MM.1S (cell line): ENCODE measurements at places on chromosomes 5 and 9.

DNA sequence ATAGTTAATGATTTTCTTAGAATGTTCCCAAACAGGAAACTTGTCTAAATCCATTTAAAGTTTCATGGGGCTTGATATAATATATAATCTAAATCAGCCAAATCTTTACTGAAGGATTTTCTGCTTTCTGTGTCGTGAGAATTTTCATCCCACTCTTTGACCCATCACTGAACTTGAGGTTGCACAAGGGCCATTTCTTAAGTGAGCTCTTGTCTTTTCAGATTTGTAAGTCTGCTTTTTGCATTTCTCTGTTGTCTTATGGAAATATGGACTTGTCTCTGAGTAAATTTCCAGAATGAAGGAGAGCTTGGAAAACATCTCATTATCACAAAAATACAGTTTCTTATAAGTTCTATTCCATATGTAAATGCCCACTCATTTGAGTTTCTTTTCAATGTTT is 149.2 kb upstream of the ARRDC3 start:
- H3K27me3 ChIP-seq = no peaks in the 10 kb centered on the region
- H3K4me1 ChIP-seq = no peaks in the 10 kb centered on the region
- H3K36me3 ChIP-seq = no peaks in the 10 kb centered on the region
- no peak overlapping the region for H3K4me3 ChIP-seq
- no peak for DNase-seq

DNA sequence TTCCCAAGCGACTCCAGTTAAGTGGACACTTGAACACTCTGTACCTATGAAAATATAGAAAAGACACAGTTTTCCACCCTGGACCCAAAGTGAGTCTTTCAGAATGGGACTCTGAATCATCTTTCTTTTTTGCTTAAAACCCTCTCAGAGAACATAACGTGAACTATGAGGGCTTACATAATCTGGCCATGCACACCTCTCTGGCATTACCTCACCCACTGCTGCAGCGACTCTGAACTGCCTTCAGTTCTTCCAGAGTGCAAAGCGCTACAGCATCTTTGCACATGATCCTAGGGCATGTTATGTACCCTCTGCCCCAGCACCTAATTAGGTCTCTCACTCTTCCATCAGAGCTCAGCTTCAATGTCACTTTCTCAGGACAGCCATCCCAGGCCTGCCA is 186.2 kb downstream of the RORB start:
- no peaks in the 10 kb centered on the region for H3K36me3 ChIP-seq
- no peaks in the 10 kb centered on the region for H3K27me3 ChIP-seq
- H3K27ac ChIP-seq = no peak overlapping the region
- no peaks in the 10 kb centered on the region for H3K4me1 ChIP-seq

DNA sequence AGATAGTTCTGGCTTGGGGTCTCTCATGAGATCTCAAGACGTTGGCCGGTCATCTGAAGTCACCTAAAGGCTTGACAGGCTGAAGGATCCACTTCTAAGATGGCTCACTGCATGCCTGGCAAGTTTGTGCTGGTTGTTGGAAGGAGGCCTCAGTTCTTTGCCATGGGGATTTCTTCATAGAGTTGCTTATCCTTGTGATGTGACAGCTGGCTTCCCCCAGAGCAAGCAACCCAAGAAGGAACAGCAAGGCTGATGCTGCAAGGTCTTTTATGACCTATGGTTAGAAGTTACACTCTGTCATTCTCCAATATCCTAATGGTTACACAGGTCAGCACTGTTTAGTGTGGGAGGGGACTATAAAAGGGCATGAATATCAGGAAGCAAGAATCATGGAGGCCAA is 20.7 kb upstream of the GRPEL2 start:
- no peaks in the 10 kb centered on the region for H3K36me3 ChIP-seq
- H3K27me3 ChIP-seq = no peaks in the 10 kb centered on the region
- H3K4me1 ChIP-seq = no peaks in the 10 kb centered on the region
- H3K27ac ChIP-seq = no peak overlapping the region
- no peak for DNase-seq

DNA sequence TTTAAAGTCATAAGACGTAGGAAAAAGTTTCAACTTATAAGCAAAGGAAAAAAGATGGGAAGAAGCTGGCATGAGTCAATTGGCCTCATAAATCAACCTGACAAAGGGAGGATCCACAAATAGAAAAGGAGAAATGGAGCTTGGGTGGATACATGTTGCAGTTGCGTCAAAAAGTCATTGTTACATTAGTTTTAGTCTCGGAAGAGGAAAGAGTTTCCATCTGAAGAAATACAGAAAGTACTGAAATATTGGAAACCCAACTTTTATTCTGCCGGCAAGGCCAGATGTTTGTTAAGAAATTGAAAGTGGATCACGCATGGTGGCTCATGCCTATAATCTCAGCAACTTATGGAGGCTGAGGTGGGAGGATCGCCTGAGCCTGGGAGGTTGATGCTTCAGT is 11.3 kb upstream of the TIMD4 start:
- no peaks in the 10 kb centered on the region for H3K4me1 ChIP-seq
- no peaks in the 10 kb centered on the region for H3K27me3 ChIP-seq
- H3K4me3 ChIP-seq = no peak overlapping the region
- no peak overlapping the region for H3K27ac ChIP-seq

GRCh38 chr9:127721391-127721821 is 5.5 kb downstream of the TTC16 start:
- no peak for DNase-seq
- peaks cover 8% of the 10 kb centered on the region; the same call in 1 of the 2 replicates for H3K27me3 ChIP-seq
- H3K27ac ChIP-seq = no peak overlapping the region
- no peaks in the 10 kb centered on the region for H3K4me1 ChIP-seq

DNA sequence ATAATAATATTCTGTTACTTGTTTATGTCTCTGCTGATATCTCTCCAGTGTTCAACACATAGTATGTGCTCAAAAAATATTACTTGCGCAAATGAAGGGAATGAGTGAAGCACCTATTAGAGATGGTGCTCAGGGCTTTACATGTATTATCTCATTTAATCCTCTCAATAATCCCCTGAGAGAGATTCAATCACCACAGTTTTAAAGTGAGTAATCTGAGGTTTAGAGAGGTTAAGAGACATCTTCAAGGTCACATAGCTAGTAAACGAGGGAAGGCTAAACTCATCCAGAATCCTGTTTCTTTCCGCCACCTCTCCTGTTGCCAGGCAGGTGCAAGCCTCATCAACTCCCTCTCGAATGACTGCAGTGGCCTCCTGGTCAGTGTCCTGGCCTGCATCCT is 82.0 kb downstream of the UGCG start:
- DNase-seq = no peak
- no peak overlapping the region for H3K4me3 ChIP-seq
- H3K4me1 ChIP-seq = peaks cover 11% of the 10 kb centered on the region
- no peaks in the 10 kb centered on the region for H3K36me3 ChIP-seq

DNA sequence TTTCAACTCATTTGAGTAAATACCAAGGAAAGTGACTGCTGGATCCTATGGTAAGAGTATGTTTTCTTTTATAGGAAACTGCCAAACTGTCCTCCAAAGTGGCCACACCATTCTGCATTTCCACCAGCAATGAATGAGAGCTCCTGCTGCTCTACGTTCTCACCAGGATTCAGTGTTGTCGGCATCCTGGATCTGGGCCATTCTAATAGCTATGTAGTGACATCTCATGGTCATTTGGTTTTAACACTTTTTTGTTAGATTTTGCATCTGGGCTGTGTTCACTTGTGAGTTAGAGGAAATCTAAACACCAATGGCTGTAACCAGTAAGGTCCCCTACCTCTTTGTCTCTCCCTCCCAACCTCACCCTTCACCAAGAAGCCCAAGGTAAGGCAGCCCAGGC is 115.9 kb downstream of the ATPSCKMT start:
- H3K27me3 ChIP-seq = no peaks in the 10 kb centered on the region
- H3K36me3 ChIP-seq = no peaks in the 10 kb centered on the region
- H3K4me3 ChIP-seq = no peak overlapping the region
- no peak overlapping the region for H3K27ac ChIP-seq
- DNase-seq = no peak
- no peaks in the 10 kb centered on the region for H3K4me1 ChIP-seq

- H3K4me3 ChIP-seq = no peak overlapping the region
- H3K36me3 ChIP-seq = no peaks in the 10 kb centered on the region
- H3K4me1 ChIP-seq = no peaks in the 10 kb centered on the region
- no peak overlapping the region for H3K27ac ChIP-seq
Measured at GRCh38 chr5:15533129-15533893, 33.3 kb downstream of the FBXL7 start.

GRCh38 chr9:135565141-135565628 is 3.6 kb downstream of the PAEP start:
- no peak for DNase-seq
- H3K4me1 ChIP-seq = peaks cover 13% of the 10 kb centered on the region; the same call in 1 of the 2 replicates
- peaks cover 6% of the 10 kb centered on the region; the same call in 1 of the 2 replicates for H3K27me3 ChIP-seq
- H3K36me3 ChIP-seq = no peaks in the 10 kb centered on the region

- H3K4me3 ChIP-seq = no peak overlapping the region
- no peaks in the 10 kb centered on the region for H3K36me3 ChIP-seq
- no peak for DNase-seq
- 0 out of 2 replicates have a peak, but pooled peaks cover 5% of the 10 kb centered on the region for H3K4me1 ChIP-seq
- H3K27ac ChIP-seq = no peak overlapping the region
Measured at GRCh38 chr5:51651476-51651875, 268.2 kb downstream of the ISL1 start.

- H3K4me3 ChIP-seq = no peak overlapping the region
- H3K4me1 ChIP-seq = no peaks in the 10 kb centered on the region
- no peaks in the 10 kb centered on the region for H3K36me3 ChIP-seq
- no peak overlapping the region for H3K27ac ChIP-seq
- H3K27me3 ChIP-seq = no peaks in the 10 kb centered on the region
Measured at GRCh38 chr9:131299961-131300347, 10.4 kb downstream of the PLPP7 start.
